Left forelimb (tissue), 1 donor: ENCODE measurements at places on chromosomes 5 and 9.

DNA sequence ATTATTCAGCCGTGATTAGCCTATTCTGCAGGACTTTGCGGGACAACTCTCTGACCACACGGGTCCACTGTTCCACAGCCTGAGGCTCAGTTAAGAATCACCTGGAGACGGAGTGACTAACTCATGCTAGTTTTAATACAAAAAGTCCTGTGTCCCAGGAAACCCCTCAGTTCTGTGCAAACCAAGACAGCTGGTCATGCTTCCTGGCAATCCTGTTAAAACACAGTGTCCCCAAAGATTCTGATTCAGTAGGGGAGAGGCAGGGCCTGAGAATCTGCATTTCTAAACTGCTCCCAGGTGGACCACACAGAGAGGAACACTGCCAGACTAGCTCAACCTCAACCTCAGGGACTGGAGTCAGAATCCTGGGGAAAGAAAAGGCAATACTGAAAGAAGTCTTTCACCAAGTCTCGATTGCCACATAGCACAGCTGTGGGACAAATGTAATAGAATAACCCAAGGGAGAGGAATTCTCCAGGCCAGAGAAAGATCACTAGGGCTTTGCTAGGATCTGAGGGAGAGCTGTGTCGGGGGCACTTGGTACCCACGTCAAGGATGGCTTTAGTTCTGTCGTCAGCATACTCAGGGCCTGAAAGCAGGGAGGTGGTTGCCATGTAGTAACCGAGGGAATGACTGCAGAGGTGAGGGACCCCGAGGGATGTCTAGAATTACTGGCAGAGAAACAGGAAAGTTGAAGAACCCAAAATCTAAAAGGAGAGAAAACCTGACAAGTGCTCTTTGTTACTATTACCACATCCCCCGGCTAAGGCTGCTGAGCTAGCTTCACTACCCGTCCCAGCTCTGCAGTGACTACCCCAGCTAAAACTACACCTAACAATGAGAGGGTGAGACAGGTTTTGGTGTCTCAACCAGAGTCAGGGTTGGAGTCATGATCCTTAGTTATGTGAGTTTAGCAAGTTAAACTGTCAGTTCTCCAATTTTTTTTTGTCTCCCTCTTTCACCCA, 8.6 kb downstream of the SUSD1 start:
- no peak for DNase-seq

- DNase-seq: no peak
These were observed 127.7 kb upstream of the ANKRD55 start for GRCh38 chr5:56360816-56361215.

DNA sequence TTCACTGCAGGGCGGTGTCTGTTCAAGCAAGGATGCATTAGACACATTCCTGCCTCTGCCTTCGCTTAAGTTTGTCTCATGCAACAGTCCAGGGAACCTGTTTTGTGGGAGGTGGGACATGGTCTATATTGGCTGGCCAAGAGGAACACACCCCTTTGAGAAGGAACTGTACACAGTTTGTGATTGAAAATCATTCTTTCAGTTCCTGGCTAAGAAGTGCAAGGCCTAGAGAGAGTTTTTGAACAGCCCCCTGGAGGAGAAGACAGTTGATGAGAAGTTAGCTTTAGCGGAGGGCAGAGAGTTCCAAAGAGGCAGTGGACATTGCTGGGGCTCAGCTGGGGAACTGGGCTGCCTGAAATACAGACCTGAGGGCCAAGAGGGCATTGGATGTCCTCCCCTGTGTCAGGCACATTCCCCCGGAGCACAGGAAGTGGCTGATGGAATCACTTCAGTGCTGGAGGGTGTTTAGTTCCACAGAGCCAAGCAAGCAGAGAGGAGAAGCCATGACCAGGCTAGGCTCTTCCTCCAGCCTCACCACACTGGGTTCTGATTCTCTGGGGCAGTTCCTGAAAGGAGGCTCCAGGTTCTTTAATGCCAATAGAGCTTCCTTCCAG, 66.6 kb downstream of the RGS3 start:
- no peak for DNase-seq

GRCh38 chr5:72209147-72210115, 102.2 kb downstream of the MAP1B start:
- DNase-seq: no peak

DNA sequence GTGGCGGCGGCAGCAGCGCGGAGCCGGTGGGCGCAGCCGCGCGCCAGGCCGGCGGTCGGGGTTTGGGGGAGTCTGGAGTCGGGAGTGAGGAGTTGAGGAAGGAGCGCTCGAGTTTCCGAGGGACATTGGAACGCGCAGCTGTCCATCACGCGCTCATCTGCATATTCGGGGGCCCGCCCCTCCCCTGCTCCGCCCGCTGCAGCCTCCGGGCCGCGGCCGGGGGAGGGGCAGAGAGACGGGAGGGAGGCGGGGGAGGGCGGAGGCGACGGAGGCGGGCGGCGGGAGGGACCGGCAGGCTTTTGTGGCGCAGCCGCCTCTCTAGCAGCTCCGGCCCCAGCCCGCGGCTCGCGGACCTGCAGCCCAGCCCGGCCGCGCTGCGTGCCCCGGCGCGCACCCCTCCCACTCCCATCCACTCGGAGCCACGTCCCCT, at the start of gene IRX2:
IRX2 (minus strand) TSS at position 86 of the 430 bp plus-strand sequence. CDS start 264 bp downstream, outside the sequence.
- DNase-seq: peak; percentile 86

DNA sequence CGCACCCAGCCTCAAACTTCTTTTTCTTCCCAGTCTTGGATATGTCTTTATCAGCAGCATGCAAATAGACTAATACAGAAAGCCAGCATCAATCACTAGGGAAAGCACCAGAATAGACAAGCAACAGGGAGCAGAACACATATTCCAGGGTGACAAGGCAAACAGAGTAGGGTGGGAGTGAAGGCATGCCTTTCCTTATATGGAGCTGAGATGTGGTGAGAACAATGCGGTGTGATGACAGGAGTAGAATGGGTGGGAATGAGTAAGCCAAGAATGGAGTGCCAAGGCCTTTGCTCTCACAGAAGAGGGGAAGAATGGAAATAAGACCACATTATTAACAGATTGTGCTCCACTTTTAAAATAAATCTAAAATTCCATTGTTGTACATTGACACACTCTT, 115.6 kb downstream of the CETN3 start:
- no peak for DNase-seq

- DNase-seq: no peak
These were observed 269.6 kb downstream of the SMARCA2 start for GRCh38 chr9:2284770-2285169.

GRCh38 chr5:74432216-74432615, 208.3 kb downstream of the ENC1 start:
- no peak for DNase-seq

DNA sequence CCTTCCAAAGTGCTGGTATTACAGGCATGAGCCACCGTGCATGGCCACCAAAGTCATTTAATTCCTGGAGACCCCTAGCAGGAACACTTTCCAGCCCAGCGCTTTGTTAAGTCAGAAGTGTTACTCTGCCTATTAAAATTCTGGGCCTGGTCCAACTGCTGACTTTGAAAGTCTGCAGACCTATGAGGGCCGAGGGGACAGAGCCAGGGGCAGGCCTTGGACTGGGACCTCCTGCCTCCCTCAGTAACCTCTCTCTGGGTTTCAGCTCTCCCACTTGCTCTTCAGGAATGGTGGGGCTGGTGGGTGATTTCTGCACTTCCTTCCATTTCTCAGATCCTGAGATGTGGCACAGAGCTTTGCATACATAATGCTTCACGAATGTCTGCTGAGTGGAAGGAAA, 9.7 kb downstream of the C5orf52 start:
- DNase-seq: no peak

DNA sequence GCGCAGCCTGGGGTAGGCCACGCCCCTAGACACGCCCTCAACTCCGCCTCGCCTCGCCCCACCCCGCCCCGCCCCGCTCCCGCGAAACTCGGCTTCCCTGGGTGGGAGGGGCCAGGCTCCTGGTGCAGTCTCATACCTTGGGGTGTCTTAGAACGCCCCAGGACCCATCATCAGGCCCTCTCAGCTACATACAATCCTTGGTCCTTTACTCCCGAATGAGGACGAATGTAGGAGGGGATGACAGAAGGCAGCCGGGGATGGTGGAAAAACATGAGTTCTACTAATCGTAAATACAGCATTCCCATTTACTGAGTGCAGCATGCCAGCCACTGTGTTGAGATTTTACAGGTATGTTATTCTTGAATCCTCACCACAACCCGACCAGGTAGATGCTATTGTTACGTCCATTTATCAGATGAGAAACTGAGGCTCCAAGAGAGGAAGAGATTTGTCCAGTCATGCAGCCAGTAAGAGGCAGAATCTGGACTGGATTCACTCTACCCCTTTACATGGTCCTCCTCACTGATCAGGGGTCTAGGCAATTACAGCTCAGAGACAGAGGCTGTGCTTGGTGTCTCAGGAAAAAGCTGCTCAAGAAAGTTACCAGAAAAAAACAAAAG, 6.8 kb downstream of the SH2D3C start:
- no peak for DNase-seq

- no peak for DNase-seq
These were observed 15.9 kb downstream of the FBXW5 start for GRCh38 chr9:136928591-136928990.

DNA sequence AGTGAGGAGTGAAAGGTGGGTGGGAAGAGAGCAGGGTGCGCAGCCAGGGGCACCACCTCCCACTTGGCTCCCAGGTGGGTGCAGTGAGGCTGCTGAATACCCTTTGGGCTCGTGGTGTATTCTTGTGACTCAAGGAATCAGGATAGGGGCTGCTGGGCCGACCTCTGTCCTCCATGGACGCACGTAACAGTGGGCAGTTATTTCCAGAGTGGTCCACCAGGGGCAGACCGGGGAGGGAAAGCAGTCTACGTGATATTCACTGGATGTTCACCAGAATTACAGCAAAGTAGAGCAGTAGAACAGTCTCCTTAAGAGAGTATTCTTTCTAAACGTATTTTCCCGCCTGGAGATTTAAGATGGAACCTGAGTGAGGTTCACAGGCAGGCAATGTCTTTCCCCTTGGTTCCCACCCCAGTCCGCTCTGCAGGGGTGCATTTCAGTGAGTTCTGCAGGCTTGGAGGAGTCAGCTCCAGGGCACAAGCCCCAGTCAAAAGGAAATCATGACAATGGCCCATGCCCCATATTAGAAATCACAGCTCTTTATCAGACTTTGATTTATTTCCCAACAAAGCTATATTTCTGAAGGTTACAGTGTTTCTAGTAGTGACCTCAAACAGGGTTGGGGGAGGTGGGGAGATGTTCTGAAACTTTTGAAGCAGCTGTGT, 88.7 kb downstream of the SYK start:
- no peak for DNase-seq

DNA sequence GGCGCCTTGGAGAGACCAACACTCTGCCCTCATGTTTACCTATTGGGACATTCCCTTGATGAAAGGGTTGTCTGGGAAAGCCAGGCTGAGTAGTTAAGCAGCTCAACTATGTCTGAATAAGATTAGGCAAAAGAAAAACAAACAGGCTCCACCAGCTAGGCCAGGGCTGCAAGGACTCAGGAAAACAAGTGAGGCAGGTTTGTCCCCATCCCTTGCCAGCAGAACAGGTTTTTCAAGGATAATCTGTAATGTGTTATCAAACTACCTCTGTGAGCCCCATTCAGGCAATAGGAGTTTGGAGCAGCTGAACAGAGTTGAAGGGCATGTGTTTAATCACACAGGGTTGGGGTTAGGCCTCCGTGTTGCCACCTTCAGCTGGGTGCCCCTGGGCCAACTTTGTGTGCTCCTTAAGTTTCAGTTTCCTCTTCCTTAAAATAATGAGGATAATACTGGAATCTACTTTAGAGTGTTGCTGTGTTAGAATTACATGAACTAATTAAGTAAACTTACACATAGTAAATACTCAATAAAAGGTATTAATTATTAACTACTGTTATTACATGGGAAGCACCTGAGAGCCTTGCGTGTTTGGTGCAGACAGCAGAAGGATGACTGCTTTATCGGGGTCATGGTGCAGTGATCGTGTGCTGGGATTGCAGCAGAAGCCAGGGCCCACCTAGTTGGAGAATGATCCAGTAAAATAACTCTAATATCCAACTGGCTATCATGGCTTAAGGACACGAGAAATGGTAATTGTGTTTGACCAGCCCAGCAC, 72.1 kb upstream of the ATP10B start:
- DNase-seq: no peak

- no peak for DNase-seq
These were observed 15.2 kb downstream of the CYSTM1 start for GRCh38 chr5:140189977-140190871.

DNA sequence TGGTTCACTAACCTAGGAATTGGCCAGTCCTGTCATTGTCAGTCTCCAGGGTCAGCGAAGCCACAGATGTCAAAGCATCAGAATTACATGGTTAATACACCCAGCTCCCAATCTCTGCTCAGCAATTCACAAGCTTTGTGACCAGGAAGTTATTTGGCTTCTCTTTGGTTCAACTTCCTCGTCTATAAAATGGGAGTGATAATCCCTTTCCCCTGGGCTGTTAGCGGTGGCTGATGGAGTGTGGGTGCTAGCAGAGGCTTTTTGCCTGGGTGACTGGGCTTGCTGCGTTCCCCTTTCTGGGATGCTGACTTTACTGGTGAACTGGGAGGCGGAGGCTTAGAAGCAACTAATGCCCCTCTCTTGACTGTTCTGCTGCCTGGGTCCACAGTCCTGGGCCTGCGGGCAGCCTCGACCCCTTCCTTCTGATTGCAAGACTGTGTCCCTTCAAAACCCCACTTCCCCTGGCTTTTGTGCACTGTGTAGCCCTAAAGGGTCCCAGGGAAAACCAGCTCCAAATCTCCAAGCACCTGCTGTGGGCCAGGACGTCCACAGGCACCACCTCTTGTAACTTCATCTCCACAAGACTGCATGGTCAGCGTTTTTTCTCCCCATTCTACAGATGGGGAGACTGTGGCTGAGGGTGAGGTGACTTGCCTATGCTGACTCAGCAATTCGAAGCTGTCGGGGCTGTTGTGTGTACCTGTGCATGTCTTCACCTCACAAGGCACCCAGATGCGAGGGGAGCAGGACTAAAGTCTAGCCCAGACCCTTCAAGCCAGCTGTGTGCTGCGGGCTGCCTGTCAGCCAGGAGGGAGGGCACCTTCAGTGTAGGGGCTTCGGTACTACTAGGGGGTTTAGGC, 45.2 kb upstream of the NEURL1B start:
- no peak for DNase-seq

GRCh38 chr5:149271716-149272563, at the start of gene AFAP1L1:
Gene AFAP1L1 (plus strand): TSS chr5:149271859. CDS start chr5:149271969, 110 bp downstream.
- DNase-seq: peak; percentile 72

- DNase-seq: no peak
These were observed 1.3 kb downstream of the PCDHGC4 start for GRCh38 chr5:141486091-141486490.

DNA sequence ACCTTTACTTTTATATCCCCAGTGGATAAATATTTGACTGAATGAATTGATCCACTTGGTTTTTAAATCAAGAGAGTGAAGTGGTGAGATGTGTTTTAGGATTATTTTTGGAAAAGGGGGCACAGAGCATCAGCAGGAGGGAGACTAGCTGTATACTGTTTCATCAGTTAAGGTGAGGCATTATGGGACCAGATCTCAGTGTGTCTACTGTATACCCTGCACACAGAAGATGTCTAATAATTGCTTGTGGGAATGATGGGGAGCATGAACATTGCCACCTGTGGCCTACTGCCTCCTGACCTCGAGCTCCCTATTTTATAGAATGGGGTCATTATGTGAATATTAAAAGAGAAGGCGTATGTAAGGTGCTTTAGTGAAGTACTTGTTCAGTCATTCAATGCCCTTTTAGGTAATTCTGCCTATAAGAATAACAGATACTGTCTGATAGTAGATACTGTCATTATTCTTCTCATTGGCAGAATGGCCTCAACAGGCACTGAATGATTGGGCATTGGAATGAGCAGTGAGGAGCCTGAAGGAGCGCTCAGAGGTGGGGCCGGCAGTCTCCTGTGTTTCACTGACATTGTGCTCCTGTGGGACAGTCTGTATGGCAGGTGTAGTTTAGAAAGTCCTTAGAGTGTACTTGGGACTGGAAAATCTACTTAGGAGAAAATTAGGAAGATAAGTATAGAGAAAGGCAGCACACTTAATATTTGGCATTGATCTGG, 47.4 kb upstream of the FAM120AOS start:
- no peak for DNase-seq
